ENCODE measurements at places on chromosomes 1 and 21.
A peak's percentile ranks its signal among the peaks of the same experiment; 100 is the strongest.

- H3K27ac ChIP-seq: no peak overlapping the region
- no peaks in the 10 kb centered on the region for H3K27me3 ChIP-seq
- H3K4me3 ChIP-seq: no peak overlapping the region
- no peak for DNase-seq
- no peaks in the 10 kb centered on the region for H3K4me1 ChIP-seq
Measured at GRCh38 chr1:154778275-154778674, 91.8 kb downstream of the KCNN3 start.

- peaks cover 12% of the 10 kb centered on the region for H3K36me3 ChIP-seq
- H3K4me1 ChIP-seq: peaks cover 6% of the 10 kb centered on the region
- DNase-seq: no peak
- no peak overlapping the region for H3K27ac ChIP-seq
- no peak overlapping the region for H3K4me3 ChIP-seq
- no peaks in the 10 kb centered on the region for H3K27me3 ChIP-seq
Measured at GRCh38 chr1:40197656-40198055, 36.5 kb downstream of the RLF start.

DNA sequence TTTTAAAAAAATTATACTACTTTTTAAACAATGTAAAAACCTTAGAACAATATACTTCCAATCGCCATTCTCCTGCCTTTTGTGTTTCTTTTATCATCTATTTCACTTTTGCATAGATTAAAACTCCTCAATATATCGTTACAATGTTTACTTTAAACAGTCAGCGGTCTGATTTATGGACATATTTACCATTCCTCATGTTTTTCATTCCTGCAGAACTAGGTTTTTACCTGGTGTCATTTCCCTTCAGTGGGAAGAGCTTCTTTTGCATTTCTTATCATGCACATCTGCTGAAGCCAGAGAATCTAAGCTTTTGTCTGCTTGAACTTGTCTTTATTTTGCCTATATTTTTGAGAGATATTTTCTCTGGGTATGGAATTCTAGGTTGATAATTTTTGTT lies 277.4 kb upstream of the PLXNA2 start:
- H3K27me3 ChIP-seq: no peaks in the 10 kb centered on the region
- no peaks in the 10 kb centered on the region for H3K4me1 ChIP-seq
- H3K27ac ChIP-seq: no peak overlapping the region
- no peak overlapping the region for H3K4me3 ChIP-seq
- DNase-seq: no peak

- no peak overlapping the region for H3K27ac ChIP-seq
- H3K27me3 ChIP-seq: peaks cover 6% of the 10 kb centered on the region
- H3K4me3 ChIP-seq: no peak overlapping the region
- H3K36me3 ChIP-seq: peaks cover 4% of the 10 kb centered on the region
- no peak for DNase-seq
Measured at GRCh38 chr1:64171797-64172281, 31.6 kb upstream of the UBE2U start.

DNA sequence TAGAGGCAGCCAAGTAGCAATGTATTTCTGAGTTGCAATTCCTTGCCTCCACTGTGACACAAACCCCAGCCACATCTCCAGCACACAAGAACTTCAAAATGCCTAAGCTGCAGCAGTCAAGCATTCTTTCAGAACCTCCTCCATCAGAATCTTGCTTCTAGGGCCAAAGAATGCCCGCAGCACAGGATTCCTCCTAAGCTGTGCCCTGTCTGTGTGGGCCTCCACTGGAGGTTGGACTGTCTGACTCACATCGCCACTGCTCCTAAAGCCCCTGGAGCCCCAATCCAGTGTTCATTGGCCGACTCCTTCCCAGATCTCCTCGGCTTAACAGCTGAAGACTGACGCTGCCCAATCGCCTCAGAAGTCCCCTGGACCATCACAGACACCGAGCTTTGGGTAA lies 43.2 kb upstream of the SERTAD4 start:
- no peak overlapping the region for H3K27ac ChIP-seq
- no peak overlapping the region for H3K4me3 ChIP-seq
- no peaks in the 10 kb centered on the region for H3K4me1 ChIP-seq
- H3K27me3 ChIP-seq: no peaks in the 10 kb centered on the region
- DNase-seq: no peak

DNA sequence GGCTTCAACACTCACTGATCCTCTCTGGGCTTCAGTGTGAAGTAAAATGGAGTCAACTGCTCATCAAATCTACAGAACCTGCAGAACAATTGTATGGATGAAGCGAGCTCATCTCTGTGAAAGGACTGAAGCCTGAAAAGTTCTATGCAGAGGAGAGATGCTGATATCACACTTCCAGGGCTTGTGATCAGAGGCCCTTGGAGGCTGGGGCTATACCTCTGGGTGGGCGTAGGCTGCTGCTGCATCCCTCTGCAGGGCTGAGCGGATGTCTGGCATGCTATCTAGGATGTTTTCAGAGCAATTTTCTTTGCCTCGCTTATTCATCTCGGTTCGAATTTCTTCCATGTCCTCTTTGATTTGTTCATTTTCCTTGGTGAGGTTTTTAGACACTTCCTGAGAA lies 17.6 kb downstream of the OLFML2B start:
- no peaks in the 10 kb centered on the region for H3K4me1 ChIP-seq
- no peak for DNase-seq
- no peak overlapping the region for H3K4me3 ChIP-seq
- no peak overlapping the region for H3K27ac ChIP-seq

GRCh38 chr21:26170471-26171257 lies at the start of gene APP:
TSS of gene APP (minus strand) at chr21:26170770. CDS start at chr21:26170620, 150 bp downstream.
- peaks cover 21% of the 10 kb centered on the region for H3K4me1 ChIP-seq
- H3K27ac ChIP-seq: peak within 1 kb of the TSS; percentile 93
- peak within 1 kb of the TSS; percentile 92 for H3K4me3 ChIP-seq
- H3K27me3 ChIP-seq: peaks cover 18% of the 10 kb centered on the region
- peaks cover 10% of the 10 kb centered on the region for H3K36me3 ChIP-seq

GRCh38 chr1:88685259-88685620 lies 1.2 kb downstream of the PKN2 start:
- H3K27me3 ChIP-seq: no peaks in the 10 kb centered on the region
- H3K4me1 ChIP-seq: peaks cover 10% of the 10 kb centered on the region
- H3K36me3 ChIP-seq: peaks cover 2% of the 10 kb centered on the region
- no peak for DNase-seq
- peak overlapping the region; percentile 99 for H3K4me3 ChIP-seq

DNA sequence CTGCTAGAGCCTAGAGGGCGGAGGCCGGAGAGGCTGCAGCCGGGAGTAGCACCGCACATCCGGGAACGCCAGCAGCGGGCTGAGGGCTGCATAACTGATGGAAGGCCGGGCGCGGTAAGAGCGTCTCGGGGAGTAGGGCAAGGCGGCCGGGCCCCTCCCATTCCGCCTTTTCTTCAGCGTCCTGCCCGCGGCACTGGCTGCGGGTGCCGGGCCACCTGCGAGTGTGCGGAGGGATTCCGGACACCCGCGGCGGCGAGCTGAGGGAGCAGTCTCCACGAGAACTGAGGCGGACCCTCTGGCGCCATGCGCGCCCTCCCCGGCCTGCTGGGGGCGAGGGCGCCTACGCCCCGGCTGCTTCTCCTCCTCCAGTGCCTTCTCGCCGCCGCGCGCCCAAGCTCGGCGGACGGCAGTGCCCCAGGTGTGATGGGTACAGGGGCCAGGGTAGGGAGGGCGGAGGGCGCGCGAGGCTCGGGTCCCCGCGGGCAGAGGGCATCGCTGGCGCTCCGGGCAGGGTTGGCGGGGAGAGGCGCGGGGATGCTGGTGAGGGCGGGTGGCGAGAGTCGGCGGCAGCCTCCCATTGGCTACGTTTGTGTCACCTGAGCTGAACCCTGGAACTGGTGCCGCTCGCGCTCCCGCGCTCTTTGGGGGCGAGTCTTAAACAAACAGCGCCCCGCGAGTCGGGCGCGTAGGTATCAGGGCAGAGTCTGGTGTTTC lies 334.4 kb downstream of the SRGAP2C start:
- H3K27ac ChIP-seq: peak overlapping the region; percentile 84
- H3K27me3 ChIP-seq: no peaks in the 10 kb centered on the region
- H3K4me1 ChIP-seq: peaks cover 26% of the 10 kb centered on the region
- peaks cover 5% of the 10 kb centered on the region for H3K36me3 ChIP-seq
- H3K4me3 ChIP-seq: peak overlapping the region; percentile 94

DNA sequence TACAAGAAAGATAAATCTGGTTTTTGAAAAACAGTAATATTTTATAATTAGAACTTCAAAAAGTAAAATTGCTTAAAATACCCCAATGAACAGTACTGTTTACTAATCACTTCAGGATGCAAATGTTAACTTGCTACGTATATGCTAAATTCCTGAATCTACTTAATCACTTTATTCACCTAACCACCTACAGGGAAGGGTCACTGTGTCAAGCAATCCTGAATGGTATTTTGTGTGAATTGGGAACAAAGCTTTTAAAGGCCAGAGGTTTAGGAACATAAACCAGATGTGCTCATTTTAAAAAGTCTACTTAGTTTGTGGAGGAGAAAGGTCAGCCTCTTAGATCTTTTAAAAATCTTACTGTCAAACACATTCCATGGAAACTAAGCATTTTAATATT lies 1143.0 kb upstream of the ADGRL2 start:
- DNase-seq: no peak
- H3K4me3 ChIP-seq: no peak overlapping the region
- no peaks in the 10 kb centered on the region for H3K27me3 ChIP-seq
- no peak overlapping the region for H3K27ac ChIP-seq
- no peaks in the 10 kb centered on the region for H3K36me3 ChIP-seq

- DNase-seq: no peak
- peak overlapping the region; percentile 20 for H3K27ac ChIP-seq
- peaks cover 20% of the 10 kb centered on the region for H3K4me1 ChIP-seq
- H3K4me3 ChIP-seq: no peak overlapping the region
Measured at GRCh38 chr21:34092262-34092921, 19.0 kb downstream of the MRPS6 start.

- H3K4me1 ChIP-seq: peaks cover 58% of the 10 kb centered on the region
- DNase-seq: no peak
- H3K27me3 ChIP-seq: no peaks in the 10 kb centered on the region
- H3K36me3 ChIP-seq: peaks cover 62% of the 10 kb centered on the region
- H3K4me3 ChIP-seq: peak overlapping the region; percentile 45
- H3K27ac ChIP-seq: peak overlapping the region; percentile 52
Measured at GRCh38 chr1:24960071-24960801, 30.2 kb upstream of the RUNX3 start.

DNA sequence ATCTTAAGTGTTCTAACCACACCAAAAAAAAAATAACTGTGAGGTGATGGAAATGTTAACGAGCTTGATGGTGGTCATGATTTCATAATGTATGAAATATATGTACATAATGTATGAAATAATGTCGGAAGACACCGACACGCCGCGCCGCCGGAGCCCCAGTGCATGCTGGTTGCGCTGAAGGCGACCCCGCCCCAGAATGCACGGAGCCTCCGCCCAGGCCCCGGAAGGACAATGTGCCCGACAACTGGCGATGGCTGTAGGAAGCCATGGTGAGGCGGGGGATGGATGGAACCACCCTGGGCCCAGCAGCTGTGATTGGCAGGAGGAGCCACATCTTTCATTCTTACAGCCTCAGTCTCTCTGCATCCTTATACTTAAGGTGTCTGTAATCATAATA lies 7.4 kb downstream of the OR2T10 start:
- peaks cover 5% of the 10 kb centered on the region for H3K4me1 ChIP-seq
- peaks cover 8% of the 10 kb centered on the region for H3K27me3 ChIP-seq
- no peak overlapping the region for H3K4me3 ChIP-seq
- H3K27ac ChIP-seq: no peak overlapping the region

DNA sequence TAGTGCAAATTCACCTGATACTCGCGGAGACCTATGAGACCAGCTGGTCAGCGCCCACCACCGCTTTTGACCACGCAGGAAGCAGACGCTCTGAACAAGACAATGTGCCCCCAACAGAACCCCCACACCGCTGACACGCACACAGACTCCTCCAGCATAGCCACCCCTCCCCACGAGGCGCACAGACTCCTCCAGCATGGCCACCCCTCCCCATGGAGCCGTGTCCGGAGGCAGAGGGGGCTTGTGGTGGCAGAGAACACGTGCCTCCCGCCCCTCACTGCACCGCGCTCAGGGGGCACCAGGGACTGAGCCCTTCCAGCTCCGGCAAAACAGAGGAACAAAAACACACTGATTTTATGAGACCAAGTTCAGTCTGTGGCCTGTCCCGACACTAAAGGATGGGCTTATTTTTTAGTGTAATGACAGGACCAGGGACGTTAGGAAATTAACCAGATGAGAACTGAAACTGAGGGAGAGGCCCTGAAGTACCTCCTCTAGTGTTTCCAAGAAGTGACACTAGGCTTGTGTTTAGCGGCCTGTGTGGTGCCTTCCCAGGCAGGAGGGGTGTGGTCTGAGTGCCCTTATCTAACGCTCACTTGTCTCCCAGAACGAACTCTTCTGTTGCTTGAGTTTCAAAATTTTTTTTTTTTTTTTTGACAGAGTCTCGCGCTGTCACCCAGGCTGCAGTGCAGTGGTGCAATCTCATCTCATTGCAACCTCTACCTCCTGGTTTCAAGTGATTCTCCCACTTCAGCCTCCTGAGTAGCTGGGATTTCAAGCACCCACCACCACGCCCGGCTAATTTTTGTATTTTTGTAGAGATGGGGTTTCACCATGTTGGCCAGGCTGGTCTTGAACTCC lies 10.0 kb upstream of the AGPAT3 start:
- peaks cover 11% of the 10 kb centered on the region for H3K27me3 ChIP-seq
- H3K27ac ChIP-seq: peak overlapping the region; percentile 98
- H3K4me3 ChIP-seq: peak overlapping the region; percentile 75
- peaks cover 9% of the 10 kb centered on the region for H3K36me3 ChIP-seq
- DNase-seq: peak; percentile 71
